ENCODE measurements at places on chromosomes 7 and 10. TPM values are rescaled to one million over a fixed set of nuclear protein-coding genes. Genes with fewer than 3 reads are reported as not detected.

The ZNF239 gene
- 4.9 TPM for total RNA-seq

DNA sequence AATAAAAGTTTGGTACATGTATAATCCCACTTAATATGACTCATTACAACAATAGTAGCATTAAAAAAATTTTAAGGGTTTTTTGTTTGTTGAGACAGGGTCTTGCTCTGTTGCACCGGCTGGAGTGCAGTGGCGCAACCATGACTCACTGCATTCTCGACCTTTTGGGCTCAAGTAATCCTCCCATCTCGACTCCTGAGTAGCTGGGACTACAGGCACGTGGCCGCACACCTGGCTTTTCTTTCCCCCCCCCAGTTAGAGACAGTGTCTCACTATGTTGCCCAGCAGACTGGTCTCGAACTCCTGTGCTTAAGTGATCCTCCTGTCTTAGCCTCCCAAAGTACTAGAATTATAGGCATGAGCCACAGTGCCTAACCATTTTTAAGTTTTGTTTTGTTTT is 40.7 kb downstream of the KMT2C start:
- DNase-seq, result no peak

DNA sequence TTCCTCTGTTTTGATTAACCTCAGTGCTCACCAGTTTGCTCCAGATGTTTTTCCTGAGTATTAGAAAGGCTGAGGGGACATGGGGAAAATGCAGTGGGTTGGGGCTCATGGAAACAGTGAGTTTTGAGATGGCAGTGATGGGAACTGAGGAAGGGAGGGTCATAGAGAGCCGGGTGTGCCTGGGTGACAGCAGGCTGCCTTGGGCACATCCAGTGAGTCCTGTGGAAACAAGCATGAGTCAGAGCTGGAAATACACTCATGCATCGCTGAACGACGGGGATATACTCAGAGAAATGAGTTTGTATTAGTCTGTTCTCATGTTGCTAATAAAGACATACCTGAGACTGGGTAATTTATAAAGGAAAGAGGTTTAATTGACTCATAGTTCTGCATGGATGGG is 202.2 kb downstream of the TMEM178B start:
- DNase-seq, result no peak

DNA sequence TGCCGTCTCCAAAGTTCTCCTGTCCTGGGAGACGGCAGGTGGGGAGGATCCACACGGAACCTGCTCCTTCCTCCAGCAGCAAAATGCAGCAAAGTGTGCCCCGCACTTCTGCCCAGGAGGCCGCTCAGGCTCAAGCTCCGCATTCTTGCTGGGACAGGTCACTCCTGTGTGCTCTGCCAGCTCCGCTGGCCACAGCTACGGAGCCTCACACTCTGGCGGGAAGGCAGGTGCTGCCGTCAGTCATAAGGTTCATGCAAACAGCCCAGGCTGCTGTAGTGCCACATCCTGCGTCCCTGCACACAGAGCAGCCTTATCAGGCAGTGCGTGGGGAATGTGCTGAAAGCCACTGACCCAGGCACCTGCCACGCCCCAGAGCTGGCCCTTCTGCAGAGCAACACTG is 22.4 kb downstream of the ADGRA1 start:
- DNase-seq, result no peak

- DNase-seq, result no peak
These were observed 119.5 kb downstream of the DOCK4 start for GRCh38 chr7:112086496-112087254.

- DNase-seq, result no peak
These were observed 50.4 kb upstream of the NFE2L3 start for GRCh38 chr7:26101361-26102151.

GRCh38 chr10:102230861-102231356 is 4.8 kb downstream of the ELOVL3 start:
- no peak for DNase-seq
